ENCODE measurements at places on chromosomes 6 and 20.

- DNase-seq, result peak; percentile 98
Observed at GRCh38 chr6:15504581-15505350, 158.1 kb downstream of the DTNBP1 start.

DNA sequence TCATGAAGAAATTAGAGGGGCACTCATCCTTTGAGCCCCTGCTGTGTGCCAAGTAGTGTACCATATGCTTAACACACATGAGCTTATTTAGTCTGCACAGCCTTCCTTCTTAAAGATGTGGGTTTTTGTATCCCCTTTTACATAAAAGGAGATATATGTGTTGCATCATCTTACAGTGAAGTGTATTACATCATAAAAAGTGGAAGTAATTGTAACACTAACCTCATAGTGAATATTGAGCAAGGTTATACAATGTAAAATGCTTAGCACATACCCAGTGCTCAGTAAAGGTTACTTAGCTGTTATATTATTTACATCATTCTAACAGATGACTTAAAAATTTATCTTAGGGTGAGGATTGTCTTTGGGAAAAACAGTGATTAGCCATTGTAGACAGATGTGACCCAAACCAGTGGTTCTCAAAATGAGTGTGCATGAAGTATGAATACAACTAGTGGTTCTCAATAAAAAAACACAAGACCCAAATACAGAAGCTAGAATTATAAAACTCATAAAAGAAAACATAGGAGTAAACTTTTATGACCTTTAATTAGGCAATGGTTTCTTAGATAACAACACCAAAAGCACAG lies 3.8 kb upstream of the PIGU start:
- DNase-seq, result peak; percentile 8

DNA sequence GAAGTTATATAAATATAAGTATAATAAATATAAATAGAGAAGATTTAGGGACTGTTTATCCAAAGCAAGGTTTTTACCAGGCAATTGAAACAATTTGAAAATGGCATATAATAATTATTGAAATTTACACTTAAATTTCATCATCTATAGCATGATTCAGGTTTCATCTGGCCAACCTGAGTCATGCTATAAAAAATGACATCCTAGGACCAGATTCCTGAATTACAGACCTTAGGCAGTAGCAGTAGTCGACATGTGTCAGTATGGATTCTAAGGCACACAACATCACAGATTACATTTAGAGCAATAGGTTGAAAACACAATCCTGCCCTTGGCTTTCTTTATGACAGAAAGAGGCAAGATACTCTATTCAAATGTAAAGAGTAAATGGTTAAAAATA lies 592.3 kb downstream of the PHF3 start:
- DNase-seq, result no peak

- no peak for DNase-seq
Observed at GRCh38 chr20:12528591-12529041, 480.2 kb upstream of the SPTLC3 start.

DNA sequence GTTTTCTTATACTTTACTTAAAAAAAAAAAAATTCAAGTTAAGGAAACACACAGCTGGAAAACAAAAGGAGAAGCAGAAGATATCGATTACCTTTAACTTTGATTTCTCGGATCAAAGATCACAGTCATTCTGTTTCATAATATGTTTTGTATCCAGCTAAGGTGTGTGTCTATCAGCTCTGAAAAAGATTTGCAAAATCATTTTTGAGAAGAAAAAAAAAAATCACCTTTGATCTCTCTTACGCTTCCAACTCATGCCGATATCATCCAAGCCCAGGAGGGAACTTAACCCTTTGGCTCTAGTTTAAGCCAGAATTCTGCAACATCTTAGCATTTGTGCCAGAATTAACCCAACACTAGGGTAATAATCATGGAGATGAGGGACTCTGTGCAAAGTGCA lies 144.0 kb downstream of the NFATC2 start:
- no peak for DNase-seq

DNA sequence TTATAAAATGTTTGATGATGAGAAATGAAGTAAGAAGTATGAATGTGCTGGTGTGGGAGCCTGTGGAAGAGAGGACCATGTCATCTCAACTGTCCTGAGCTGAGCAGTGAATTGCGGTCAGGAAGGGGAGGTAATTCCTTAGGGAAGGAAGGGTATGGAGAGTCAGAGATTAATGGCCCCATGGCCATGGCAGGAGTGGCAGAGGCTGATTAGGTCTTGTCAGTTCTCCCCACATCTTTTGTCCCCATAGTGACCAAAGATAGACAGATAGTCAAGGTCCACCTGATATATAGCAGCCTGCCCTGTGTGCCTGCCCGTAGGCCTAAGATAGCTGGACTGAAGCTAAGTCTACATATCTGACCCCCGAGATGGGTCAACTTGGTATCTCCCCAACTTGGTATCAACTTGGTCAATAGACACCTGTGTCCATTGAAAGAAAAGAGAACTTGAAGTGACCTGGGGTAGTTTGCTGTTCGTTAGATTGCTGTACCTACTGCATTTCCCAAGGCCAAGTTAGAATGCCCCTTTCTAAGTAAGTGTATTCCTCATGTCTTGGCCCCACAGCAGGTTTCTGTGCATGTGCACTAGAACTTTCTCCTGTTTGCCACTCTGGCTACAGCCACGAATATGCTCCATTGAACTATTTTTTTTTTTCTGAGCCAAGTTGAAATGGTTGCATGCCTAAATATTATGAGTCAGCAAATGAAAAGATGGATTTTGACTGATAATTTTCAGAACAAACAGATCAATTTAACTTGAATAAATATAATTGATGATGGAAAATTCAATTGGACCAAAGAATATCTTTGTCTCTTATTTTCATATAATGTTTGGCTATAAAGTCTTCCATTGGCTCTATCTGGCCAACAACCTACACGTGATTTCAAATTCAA lies 143.4 kb downstream of the ISM1 start:
- DNase-seq, result no peak

DNA sequence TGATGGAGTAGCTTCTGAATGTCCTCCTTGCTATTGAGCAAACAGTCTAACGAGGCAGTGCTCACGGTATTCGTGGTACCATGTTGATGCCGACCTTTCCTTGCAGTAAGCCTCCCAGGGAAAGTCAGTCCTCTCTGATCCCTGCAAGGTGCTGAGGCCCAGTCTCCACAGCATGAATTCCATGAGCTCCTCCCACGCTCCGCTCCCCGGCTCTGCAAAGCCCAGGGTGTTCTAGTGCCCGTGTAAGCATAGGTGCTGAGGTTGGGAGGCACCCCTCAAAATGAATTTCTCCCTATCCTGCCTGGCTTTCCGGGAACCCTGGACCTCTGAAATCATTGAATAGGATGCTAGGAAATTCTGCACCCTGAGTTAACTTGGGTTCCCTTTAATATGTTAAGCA lies 251.0 kb downstream of the TAF4 start:
- DNase-seq, result no peak

GRCh38 chr6:28898710-28898965 lies 25.1 kb downstream of the TRIM27 start:
- no peak for DNase-seq

- peak; percentile 77 for DNase-seq
Observed at GRCh38 chr6:129894921-129895320, 33.8 kb upstream of the TMEM244 start.

GRCh38 chr6:78577585-78577984 lies 289.8 kb upstream of the IRAK1BP1 start:
- no peak for DNase-seq

- no peak for DNase-seq
Observed at GRCh38 chr20:55667955-55668354, 337.4 kb downstream of the CBLN4 start.

GRCh38 chr6:53532942-53533341 lies 12.0 kb downstream of the GCLC start:
- DNase-seq, result no peak

DNA sequence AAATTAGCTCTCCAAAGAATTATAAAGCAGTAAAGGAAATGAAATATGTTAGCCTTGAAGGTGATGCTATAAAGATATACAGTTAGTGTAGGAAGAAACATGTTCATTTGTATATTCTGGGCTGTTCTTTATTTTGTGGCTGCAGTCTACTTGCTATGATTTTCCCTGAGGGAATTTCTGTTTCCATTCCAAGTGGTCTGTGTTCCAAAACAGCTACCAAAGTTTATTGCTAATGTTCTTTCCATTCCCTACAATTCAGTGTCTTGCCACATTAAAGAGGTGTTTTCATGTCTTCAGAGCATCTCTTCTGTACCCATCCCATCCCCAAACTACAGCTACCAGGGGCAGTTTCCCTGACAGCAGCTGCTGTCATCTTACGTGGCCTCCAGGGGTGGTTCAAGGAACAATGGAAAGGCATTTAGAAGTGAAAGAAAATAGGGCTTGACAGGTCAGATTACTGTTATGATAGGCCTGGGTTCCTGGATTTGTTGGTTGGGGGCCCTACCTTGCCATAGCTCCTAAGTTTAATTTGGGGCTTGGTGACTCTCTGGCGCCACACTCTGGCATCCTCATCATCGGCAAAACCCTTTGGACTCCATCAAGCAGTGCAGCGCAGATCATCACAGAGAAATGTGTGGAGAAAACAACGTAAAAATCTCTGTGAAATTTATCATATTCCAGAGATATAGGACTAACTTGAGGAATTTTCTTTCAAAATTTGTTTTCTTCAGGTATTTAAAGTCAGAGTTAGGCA lies 33.8 kb upstream of the AIG1 start:
- DNase-seq, result peak; percentile 1

DNA sequence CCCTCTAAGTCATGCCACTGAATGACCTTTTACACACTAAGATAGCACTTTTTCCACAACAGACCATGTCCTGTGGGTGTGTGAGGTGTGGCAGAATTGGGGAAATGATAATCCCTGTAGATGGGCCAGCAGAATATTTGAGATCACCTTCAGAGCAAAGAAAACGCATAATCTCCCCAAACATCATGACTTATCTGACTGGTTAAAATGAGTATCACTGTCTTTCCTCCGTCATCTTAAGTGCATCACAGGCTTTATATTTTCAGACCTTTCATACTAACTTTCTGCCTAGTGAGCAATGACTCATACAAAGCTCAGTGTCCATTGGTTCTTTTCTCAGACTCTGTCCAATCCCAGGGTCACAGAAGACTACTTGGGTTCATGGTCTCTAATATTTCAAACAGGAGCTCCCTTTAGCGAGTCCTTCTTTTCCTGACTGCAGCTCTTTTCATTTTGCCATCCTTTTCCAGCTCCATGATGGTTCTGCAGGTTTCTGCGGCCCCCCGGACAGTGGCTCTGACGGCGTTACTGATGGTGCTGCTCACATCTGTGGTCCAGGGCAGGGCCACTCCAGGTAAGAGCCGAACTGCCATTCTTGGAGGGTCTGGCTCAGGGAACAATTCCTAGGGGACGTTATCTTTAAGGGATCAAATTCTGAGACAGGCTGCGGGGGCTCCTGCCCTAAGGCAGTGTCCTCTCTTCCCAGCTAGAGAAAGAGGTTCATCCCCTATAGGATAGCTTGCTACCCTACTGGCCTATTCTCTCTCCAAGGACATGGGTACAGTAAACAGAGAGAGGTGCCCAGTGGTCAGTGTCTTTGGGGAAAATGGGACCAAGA lies at the start of gene HLA-DPB1:
HLA-DPB1 (plus strand) TSS at position 423 of the 838 bp plus-strand sequence; CDS start at position 475, 52 bp downstream.
- DNase-seq, result peak; percentile 48

Data from AG10803 (cell line).